ENCODE measurements at places on chromosomes 6 and 20.

GRCh38 chr6:170186006-170186935 lies 104.6 kb downstream of the DLL1 start:
- no peak overlapping the region for H3K27ac ChIP-seq
- H3K36me3 ChIP-seq = no peaks in the 10 kb centered on the region
- no peaks in the 10 kb centered on the region for H3K4me1 ChIP-seq
- H3K27me3 ChIP-seq = no peaks in the 10 kb centered on the region
- no peak for DNase-seq

DNA sequence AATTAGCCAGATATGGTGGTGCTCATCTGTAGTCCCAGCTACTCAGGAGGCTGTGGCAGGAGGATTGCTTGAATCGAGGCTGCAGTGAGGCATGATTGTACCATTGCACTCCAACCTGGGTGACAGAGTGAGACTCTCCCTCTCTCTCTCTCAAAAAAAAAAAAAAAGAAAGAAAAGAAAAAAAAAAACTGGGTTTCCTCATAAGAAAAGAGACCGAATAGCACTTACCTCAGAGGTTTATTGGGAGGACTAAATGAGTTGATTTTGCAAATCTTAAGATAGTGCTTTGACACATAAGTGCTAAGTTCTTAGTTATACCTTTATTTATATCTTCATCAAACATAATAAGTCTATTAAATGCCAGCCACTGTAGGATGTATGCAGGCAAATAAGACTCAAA lies 6.3 kb downstream of the VWA7 start:
- no peak overlapping the region for H3K4me3 ChIP-seq
- H3K27ac ChIP-seq = no peak overlapping the region
- H3K36me3 ChIP-seq = no peaks in the 10 kb centered on the region

- H3K27me3 ChIP-seq = no peaks in the 10 kb centered on the region
- no peak for DNase-seq
- no peaks in the 10 kb centered on the region for H3K36me3 ChIP-seq
- H3K27ac ChIP-seq = no peak overlapping the region
- H3K4me3 ChIP-seq = no peak overlapping the region
Observed at GRCh38 chr6:141443668-141444289, 688.9 kb upstream of the GJE1 start.

DNA sequence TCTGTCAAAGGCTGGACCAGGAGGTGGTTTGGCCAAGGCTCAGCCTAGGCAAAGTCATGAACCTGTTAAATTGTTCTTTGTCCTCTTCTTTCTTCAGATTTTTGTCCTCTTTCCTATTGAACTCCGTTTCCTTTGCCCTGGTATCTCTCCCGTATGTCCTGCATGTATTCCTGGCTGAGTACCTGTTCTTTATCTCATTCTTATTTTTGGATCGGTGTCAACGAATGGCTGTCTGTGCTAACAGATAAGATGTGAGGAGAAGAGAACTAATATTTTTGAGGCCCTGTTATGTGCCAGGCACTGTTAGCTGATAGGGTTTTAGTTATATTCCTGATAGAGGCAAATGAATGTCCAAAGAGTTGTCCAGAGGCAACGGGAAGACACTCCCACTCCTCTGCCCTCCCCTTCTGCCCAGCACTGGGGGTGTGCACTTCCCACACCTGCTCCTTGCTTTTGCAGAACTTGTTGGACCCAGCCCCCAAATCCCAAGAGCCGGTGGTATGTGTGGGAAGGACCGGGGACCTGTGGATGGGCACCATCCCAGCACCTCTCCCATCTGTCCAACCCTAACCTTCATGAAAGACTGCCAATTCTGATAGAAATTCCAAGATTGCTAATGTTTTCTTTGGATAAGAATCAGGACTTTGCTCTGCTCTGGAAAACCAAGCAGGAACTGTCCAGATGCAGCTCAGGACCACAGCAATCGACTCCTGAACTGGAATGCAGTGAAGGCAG lies 20.6 kb downstream of the MMP24OS start:
- H3K36me3 ChIP-seq = no peaks in the 10 kb centered on the region
- no peak overlapping the region for H3K4me3 ChIP-seq
- no peak for DNase-seq
- no peaks in the 10 kb centered on the region for H3K27me3 ChIP-seq

DNA sequence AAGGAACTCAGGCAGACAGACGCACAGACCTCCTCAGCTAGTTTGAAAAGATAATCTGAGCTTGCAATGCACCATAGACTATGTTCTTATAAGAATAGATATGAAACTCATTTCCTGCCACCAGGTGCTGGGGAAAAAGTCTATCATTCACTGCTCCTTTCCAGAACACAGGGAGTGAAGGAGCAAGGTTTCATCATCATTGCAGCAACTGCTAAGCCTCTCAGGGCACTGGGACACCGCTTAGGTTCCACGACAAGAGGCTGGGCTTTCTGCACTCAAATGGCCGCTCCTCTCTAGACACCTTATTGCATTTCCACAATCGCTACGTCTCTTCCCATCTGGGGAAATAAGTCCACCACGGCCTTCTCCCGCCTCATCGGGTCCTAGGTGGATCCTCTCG lies 418.5 kb upstream of the JARID2 start:
- H3K27me3 ChIP-seq = no peaks in the 10 kb centered on the region
- no peaks in the 10 kb centered on the region for H3K4me1 ChIP-seq
- H3K36me3 ChIP-seq = no peaks in the 10 kb centered on the region
- H3K4me3 ChIP-seq = no peak overlapping the region

- no peaks in the 10 kb centered on the region for H3K27me3 ChIP-seq
- DNase-seq = no peak
- H3K36me3 ChIP-seq = no peaks in the 10 kb centered on the region
- no peak overlapping the region for H3K4me3 ChIP-seq
Observed at GRCh38 chr6:159499034-159499433, 194.0 kb downstream of the SOD2 start.

DNA sequence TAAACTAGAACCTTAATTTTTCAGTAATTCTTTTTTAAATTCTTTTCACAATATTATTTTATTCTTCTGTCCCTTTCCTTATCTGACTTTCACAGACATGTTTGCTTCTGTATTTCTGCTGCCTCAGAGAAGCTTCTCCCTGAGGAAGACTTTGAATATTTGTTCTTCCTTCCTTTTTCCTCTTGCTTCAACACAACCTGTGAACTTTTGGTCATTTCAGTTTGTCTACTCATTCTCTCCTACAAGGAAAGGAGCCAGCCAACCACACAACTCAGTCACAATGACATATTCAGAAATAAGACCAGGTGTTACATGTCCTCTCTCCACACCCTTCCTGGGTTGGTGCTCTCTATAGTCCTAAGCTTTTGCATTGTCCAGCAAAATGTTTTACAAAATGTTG lies 310.4 kb downstream of the TFAP2B start:
- H3K27ac ChIP-seq = no peak overlapping the region
- H3K4me3 ChIP-seq = no peak overlapping the region
- no peaks in the 10 kb centered on the region for H3K36me3 ChIP-seq
- no peaks in the 10 kb centered on the region for H3K27me3 ChIP-seq
- H3K4me1 ChIP-seq = no peaks in the 10 kb centered on the region

GRCh38 chr20:41715526-41715925 lies 97.3 kb upstream of the CHD6 start:
- H3K27me3 ChIP-seq = no peaks in the 10 kb centered on the region
- DNase-seq = no peak
- no peak overlapping the region for H3K4me3 ChIP-seq
- no peaks in the 10 kb centered on the region for H3K4me1 ChIP-seq
- H3K27ac ChIP-seq = no peak overlapping the region

GRCh38 chr6:130019326-130020072 lies 1.1 kb downstream of the L3MBTL3 start:
- H3K36me3 ChIP-seq = no peaks in the 10 kb centered on the region
- H3K4me3 ChIP-seq = peak overlapping the region; percentile 82
- peak overlapping the region; percentile 52 for H3K27ac ChIP-seq
- DNase-seq = no peak
- no peaks in the 10 kb centered on the region for H3K27me3 ChIP-seq
- no peaks in the 10 kb centered on the region for H3K4me1 ChIP-seq

GRCh38 chr6:124389127-124389526 lies 573.1 kb upstream of the RNF217 start:
- no peaks in the 10 kb centered on the region for H3K4me1 ChIP-seq
- H3K4me3 ChIP-seq = no peak overlapping the region
- no peaks in the 10 kb centered on the region for H3K36me3 ChIP-seq
- H3K27me3 ChIP-seq = no peaks in the 10 kb centered on the region
- no peak for DNase-seq

- DNase-seq = no peak
- no peak overlapping the region for H3K4me3 ChIP-seq
- peaks cover 5% of the 10 kb centered on the region for H3K4me1 ChIP-seq
- no peaks in the 10 kb centered on the region for H3K27me3 ChIP-seq
- H3K36me3 ChIP-seq = peaks cover 8% of the 10 kb centered on the region
Observed at GRCh38 chr6:127299522-127300240, 33.0 kb downstream of the RNF146 start.

GRCh38 chr20:41432746-41433145 lies 66.1 kb upstream of the EMILIN3 start:
- H3K4me1 ChIP-seq = peaks cover 11% of the 10 kb centered on the region
- 0 out of 2 replicates have a peak overlapping the region, but pooled peaks have one; percentile 14 for H3K4me3 ChIP-seq
- no peaks in the 10 kb centered on the region for H3K27me3 ChIP-seq
- H3K36me3 ChIP-seq = no peaks in the 10 kb centered on the region
- H3K27ac ChIP-seq = peak overlapping the region; percentile 71

DNA sequence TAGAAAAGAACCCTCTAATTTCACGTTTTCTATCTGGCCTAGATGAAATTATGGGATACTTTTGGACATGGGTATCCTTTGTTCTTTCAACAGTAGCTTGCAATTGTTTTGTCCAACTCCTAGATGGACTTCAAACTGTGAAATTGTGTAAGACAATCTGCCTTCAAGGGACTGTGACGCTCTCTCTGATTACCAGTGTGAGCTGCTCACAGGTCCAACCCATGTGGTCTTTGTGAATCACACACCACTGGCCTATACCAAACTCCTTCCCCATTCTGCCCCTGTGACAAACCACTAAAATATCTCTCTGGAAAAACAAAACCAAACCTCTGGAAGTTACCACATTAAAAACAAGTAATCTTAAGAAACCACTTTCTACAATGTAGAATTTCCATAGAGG lies 59.5 kb downstream of the NINL start:
- no peak for DNase-seq
- H3K4me1 ChIP-seq = no peaks in the 10 kb centered on the region
- H3K27me3 ChIP-seq = no peaks in the 10 kb centered on the region
- H3K27ac ChIP-seq = no peak overlapping the region
- no peaks in the 10 kb centered on the region for H3K36me3 ChIP-seq
- H3K4me3 ChIP-seq = no peak overlapping the region

GRCh38 chr20:19758501-19759331 lies 658 bp downstream of the RIN2 start:
- H3K27me3 ChIP-seq = peaks cover 12% of the 10 kb centered on the region
- no peak for DNase-seq
- no peaks in the 10 kb centered on the region for H3K36me3 ChIP-seq
- H3K4me1 ChIP-seq = no peaks in the 10 kb centered on the region

- DNase-seq = no peak
- no peaks in the 10 kb centered on the region for H3K4me1 ChIP-seq
- H3K27ac ChIP-seq = no peak overlapping the region
- no peaks in the 10 kb centered on the region for H3K36me3 ChIP-seq
- H3K27me3 ChIP-seq = no peaks in the 10 kb centered on the region
Observed at GRCh38 chr6:169344750-169345065, 91.1 kb upstream of the THBS2 start.

GRCh38 chr20:43529051-43529450 lies 21.6 kb downstream of the L3MBTL1 start:
- no peak for DNase-seq
- no peak overlapping the region for H3K4me3 ChIP-seq
- no peak overlapping the region for H3K27ac ChIP-seq
- H3K36me3 ChIP-seq = no peaks in the 10 kb centered on the region
- no peaks in the 10 kb centered on the region for H3K4me1 ChIP-seq

DNA sequence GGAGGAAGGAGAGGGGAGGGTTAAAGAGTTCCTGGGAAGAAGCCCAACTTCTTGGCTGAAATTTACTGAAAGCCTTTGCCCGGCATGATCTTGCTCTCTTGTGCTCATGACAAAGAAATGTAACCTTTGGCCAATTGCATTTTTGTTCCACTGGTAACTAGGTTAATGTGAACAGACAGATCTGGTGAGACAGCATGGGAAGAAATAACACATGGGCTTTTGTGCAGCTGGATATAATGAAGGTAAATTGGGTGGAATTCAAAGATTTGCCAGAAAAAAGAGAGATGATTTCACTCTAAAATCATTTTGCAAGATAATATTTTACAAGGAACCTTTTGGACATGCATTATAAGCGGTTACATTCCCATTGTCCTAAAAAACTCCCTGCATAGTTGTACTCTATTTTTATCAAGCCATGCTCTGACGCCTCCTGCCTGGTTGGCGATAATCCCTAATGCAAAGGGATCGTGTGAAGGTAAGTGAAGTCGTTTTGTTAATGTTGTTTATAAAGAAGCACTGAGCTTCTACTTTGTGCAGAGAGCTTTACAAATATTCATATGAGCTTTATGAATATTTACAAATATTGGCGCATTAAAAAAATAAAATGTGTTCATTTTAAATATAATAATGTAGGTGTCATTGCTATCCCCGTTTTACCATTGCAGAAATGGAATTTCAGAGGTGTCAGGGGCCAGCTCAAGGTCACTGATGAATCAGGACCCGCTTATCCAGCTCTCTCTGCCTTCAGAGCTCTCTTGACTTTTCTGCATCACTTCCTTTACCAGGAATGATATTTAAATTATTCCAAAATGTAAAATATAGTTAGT lies 161.3 kb upstream of the AGPAT4 start:
- H3K4me1 ChIP-seq = no peaks in the 10 kb centered on the region
- no peaks in the 10 kb centered on the region for H3K36me3 ChIP-seq
- no peak overlapping the region for H3K4me3 ChIP-seq
- no peak overlapping the region for H3K27ac ChIP-seq
- no peak for DNase-seq

GRCh38 chr20:16747291-16747811 lies 807 bp upstream of the OTOR start:
- H3K4me3 ChIP-seq = no peak overlapping the region
- no peak overlapping the region for H3K27ac ChIP-seq
- H3K27me3 ChIP-seq = no peaks in the 10 kb centered on the region

DNA sequence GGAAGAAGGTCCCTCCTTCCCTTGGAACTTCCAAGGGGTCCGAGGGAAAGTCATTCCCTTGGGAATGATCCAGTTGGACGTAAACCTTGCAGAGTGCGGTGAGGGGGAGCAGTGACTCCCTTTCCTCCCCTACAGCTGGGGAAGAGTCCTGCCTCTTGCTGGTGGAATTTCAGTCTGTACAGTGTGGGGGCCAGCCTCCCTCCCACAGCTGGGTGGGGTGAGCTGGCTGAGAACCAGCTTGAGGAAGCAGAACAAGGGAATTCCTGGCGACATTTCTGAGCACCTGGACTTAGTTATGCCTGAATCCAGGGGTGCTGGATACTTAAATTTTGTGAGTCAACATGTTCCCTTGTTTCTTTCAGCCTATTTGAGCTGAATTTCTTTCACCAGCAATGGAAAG lies 152.0 kb downstream of the ANKRD60 start:
- H3K36me3 ChIP-seq = no peaks in the 10 kb centered on the region
- H3K27ac ChIP-seq = no peak overlapping the region
- H3K4me3 ChIP-seq = no peak overlapping the region
- peaks cover 2% of the 10 kb centered on the region for H3K27me3 ChIP-seq
- no peak for DNase-seq
- no peaks in the 10 kb centered on the region for H3K4me1 ChIP-seq

All from GM12878 (cell line).